ENCODE measurements at places on chromosomes 16 and 17.
A peak's percentile ranks its signal among the peaks of the same experiment; 100 is the strongest.

GRCh38 chr17:71937914-71938313 lies 182.9 kb upstream of the SOX9 start:
- no peak for ATAC-seq

DNA sequence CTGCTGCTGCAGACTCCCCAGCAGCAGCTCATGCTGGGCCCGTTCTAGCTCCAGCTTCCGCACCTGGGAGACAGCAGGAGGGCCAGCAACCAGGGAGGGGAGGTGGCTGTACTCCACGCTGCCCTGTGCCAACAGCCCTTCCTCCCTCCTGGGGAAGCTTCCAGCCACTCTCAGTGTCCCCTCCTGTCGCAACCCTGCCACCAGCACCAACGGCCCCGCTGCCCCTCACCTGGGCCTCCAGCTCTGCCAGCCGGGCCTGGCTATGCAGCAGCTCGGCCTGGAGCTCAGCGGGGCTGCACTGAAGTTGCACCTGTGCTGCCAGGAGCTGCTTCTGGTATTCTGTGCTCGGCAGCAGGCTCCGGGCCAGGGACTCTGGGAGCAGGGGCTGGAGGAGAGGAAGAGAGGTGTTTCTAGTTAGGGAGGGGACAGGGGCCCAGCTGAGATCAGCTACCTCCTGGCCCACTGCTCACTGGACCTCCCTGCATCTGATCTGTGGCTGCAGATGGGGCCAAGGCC lies 15.4 kb upstream of the MRPL38 start:
- no peak for ATAC-seq

DNA sequence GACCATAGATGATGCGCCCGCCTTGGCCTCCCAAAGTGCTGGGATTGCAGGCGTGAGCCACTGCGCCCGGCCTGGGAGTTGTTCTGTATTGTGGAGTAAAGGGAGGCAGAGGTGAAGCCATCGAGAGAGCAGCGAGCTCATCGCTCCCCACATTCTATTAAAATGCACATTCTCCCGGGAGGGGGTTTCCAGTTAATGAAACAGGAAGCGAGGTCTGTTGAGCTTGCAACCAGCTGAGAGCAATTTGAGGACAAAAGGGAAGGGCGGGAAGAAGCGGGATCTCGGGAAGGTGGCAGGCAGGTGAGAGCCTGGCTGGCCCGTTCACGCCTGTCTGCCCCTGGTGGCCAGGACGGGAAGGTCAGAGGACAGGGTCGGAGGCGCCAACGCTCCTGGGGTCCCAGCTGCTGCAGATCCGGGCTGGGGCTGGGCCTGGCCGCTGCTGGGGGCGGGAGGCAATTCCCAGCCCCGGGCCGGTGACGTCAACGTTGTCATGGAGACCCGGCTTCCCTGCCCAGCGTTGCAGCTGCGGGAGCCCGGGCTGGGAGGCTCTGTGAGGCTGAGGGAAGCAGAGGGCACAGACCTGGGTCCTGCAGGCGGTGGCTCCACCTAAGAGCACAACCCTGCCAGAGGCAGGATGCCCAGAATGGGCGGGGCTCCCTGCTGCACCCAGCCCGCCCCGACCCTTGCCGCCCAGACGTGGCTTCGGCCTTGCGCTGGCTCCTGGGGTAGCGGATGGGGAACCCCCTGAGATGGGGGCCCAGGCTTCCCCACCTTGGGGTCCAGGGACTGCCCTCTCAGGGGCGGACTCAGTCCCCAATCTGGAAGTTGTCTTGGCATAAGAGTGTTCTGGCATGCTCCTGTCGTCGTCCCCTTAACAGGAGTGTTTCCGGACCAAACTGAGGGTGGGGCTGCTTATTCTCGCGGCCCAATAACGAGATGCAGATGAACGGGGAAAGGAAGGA lies 48.7 kb upstream of the PLCG2 start:
- peak; percentile 92 for ATAC-seq

DNA sequence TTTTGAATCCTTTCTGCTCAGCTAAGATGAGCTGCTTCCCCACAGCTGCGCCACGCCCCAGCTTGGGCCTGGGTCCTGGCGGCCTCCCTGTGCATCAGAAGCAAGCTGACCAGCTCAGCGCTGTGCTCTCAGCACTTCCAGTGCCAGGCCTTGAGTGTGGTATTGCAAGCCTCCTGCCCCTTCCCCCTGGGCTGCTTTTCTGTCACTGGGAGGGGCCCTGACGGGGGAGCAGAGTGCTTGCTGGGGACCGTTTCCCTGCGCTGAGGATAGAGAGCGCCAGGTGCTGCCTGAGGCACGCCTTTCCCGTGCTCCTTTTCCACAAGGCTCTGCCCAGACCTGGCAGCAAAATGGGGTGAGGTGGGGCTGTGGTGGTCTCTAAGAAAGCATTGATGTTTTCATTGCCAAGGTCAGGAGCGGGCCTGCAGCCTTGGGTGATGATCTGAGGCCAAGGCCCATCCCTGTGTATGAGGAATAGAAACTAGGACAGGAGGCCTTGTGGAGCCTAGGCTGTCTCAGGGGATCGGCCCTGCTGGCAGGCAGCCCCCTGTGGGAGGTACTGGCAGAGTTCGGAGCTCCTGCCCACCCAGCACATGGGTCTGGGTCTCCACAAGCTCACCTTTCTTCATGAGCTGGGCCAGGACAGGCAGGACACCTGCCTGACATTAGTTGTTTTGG lies 29.7 kb downstream of the POLR3E start:
- ATAC-seq = no peak

- ATAC-seq = no peak
Measured at GRCh38 chr16:75107505-75107904, 9.1 kb downstream of the LDHD start.

GRCh38 chr17:40617678-40618240 lies 29.9 kb downstream of the SMARCE1 start:
- ATAC-seq = peak; percentile 70

DNA sequence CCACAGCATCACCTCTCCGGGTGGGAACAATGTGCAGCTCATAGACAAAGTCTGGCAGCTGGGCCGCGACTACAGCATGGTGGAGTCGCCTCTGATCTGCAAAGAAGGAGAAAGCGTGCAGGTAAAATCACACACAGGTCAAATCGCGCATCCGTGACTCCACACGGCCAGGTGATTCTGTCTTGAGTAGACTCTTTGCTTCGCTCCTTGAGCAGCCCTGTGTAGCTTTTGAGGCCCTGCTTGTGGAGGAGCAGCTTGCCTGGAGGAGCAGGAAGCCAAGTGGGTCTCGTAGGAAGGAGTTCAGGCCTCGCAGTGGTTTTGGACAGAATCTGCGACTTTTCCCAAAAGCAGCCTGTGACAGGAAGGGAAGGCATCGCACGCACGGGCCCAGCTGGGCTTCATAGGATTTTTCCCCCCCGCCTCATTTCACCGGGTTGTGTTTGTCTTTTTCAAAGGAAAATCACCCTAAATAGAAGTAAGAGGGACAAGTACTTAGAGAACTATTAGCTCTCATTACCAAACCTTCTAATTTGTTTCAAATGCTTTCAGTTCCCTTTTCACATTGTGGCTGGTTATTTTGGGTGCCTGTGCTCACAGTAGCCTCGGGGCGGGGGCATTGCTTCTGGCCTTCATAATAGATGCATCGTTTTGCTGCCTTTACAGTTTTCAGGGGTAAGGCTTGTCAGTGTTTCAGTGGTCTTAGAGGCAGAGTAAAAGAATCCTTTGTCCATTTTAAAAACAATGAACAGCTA lies 71.5 kb downstream of the SEC14L1 start:
- no peak for ATAC-seq
